Mesendoderm (in vitro differentiated cells): ENCODE measurements at places on chromosomes 7 and 10.

DNA sequence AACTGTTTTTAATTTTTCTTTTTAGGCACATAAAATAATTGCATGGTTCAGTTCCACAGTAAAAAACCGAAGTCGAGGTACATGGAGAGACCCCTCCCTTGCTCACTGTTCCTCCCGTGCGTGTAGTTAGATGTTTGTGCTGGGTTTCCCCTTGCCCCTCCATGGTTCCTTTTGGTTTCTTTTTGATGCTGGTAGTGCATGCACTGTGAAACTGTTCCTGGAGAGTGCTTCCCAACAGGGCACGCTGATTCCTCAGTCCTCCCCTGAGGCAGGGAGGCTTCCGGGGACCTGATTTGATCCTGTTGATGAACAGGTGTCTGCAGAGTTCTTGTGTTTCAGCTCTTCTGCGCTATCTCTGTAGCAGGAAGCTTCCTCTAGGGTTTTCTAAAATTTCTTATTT lies 69.5 kb downstream of the ADCY1 start:
- peaks cover 11% of the 10 kb centered on the region for H3K4me1 ChIP-seq
- H3K4me3 ChIP-seq, result no peak overlapping the region
- H3K36me3 ChIP-seq, result no peaks in the 10 kb centered on the region
- no peak for DNase-seq
- H3K27ac ChIP-seq, result no peak overlapping the region

DNA sequence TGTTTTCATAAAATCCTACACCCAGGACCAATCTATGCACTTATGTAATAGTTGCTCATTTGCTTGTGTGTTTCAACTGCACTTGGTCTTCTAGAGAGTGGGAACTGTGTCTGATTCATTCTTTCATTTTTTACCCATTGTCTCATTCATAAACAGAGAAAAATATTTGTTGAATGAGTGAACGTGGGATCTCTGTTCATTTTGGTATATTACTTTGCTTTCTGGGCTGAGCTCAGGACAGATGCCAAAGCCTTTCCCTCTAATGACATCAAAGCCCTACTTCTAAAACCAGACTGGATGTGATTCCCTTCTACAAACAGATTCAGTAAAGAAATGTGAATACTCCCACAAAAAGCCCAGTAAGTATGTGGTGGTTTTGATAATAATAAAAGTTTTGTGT lies 145.2 kb downstream of the ST7 start:
- no peak for DNase-seq
- no peaks in the 10 kb centered on the region for H3K4me1 ChIP-seq
- no peak overlapping the region for H3K4me3 ChIP-seq
- H3K36me3 ChIP-seq, result no peaks in the 10 kb centered on the region
- no peak overlapping the region for H3K27ac ChIP-seq

- no peaks in the 10 kb centered on the region for H3K36me3 ChIP-seq
- H3K4me3 ChIP-seq, result no peak overlapping the region
- H3K27ac ChIP-seq, result no peak overlapping the region
- H3K27me3 ChIP-seq, result no peaks in the 10 kb centered on the region
Observed at GRCh38 chr7:134024739-134025138, 102.4 kb upstream of the LRGUK start.

DNA sequence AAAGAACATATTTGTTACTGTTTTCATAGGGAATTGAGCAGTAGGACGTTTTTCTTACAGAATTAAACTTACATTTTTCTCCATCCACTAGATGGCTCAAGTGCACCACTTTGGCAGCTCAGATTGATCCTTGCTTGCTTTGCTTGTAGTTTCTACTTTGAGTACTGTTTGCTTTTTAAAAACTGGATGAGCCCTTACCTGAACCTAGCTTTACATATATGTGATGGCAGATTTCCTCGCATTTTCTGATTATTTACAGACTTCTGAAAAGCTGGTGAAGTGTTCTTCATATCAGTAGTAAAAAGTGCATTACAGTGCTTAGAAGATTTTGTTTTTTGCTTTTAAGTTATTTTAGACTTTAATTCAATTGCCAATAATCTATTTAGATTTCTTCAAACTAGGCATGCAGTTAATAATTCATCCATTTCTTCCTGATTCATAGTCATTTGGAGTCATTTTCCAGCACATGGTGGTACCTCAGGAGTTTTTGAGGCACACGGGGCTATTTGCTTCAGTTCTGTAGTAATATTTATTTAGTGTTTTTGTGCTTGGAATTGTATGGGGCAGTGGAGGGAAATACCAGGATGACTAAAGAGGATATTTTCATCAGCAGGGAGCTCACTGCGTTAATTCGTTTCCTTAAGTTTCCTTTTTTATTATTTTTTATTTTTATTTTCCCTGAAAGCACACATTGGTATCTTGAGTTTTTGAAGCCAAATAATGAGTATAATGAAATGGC lies 57.3 kb downstream of the MAPK8 start:
- no peaks in the 10 kb centered on the region for H3K4me1 ChIP-seq
- peak; percentile 81 for DNase-seq
- H3K36me3 ChIP-seq, result no peaks in the 10 kb centered on the region
- H3K27me3 ChIP-seq, result no peaks in the 10 kb centered on the region

GRCh38 chr10:122417667-122418066 lies 36.8 kb upstream of the ARMS2 start:
- no peaks in the 10 kb centered on the region for H3K36me3 ChIP-seq
- no peak for DNase-seq
- H3K4me1 ChIP-seq, result no peaks in the 10 kb centered on the region
- no peak overlapping the region for H3K4me3 ChIP-seq

- no peaks in the 10 kb centered on the region for H3K36me3 ChIP-seq
- H3K27me3 ChIP-seq, result no peaks in the 10 kb centered on the region
- no peaks in the 10 kb centered on the region for H3K4me1 ChIP-seq
- DNase-seq, result peak; percentile 18
Observed at GRCh38 chr10:89431977-89432376, 17.6 kb downstream of the IFIT5 start.

GRCh38 chr7:107394276-107394675 lies 75.6 kb upstream of the GPR22 start:
- H3K27me3 ChIP-seq, result no peaks in the 10 kb centered on the region
- no peak for DNase-seq
- no peak overlapping the region for H3K27ac ChIP-seq
- H3K36me3 ChIP-seq, result no peaks in the 10 kb centered on the region
- no peak overlapping the region for H3K4me3 ChIP-seq

DNA sequence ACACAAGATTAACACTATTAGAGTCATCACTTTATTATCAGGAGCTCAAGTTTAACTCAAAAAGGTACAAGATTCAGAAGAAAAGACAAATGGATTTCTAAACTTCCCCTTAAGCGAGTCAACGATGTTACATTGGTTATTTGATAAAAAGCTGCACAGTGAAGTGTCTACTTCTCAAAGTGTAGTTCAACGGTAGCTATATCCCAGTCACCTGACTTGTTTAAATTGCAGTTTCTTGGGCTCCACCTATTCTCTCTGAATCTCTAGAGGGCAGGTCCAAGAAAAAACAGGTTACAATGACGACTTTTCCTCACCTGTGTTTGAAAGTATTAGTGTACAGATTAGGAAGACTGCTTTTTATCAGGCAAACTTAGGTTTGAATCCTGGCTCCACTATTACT lies 16.6 kb downstream of the MINDY3 start:
- no peak overlapping the region for H3K27ac ChIP-seq
- no peaks in the 10 kb centered on the region for H3K27me3 ChIP-seq
- DNase-seq, result no peak
- no peak overlapping the region for H3K4me3 ChIP-seq
- H3K36me3 ChIP-seq, result no peaks in the 10 kb centered on the region
- H3K4me1 ChIP-seq, result no peaks in the 10 kb centered on the region

- no peaks in the 10 kb centered on the region for H3K4me1 ChIP-seq
- H3K27me3 ChIP-seq, result no peaks in the 10 kb centered on the region
- H3K27ac ChIP-seq, result no peak overlapping the region
- H3K4me3 ChIP-seq, result no peak overlapping the region
- DNase-seq, result peak; percentile 5
Observed at GRCh38 chr10:131146790-131147189, 164.7 kb downstream of the TCERG1L start.

GRCh38 chr7:95828824-95829790 lies 56.8 kb downstream of the DYNC1I1 start:
- no peaks in the 10 kb centered on the region for H3K27me3 ChIP-seq
- H3K4me1 ChIP-seq, result no peaks in the 10 kb centered on the region
- peak; percentile 33 for DNase-seq
- H3K27ac ChIP-seq, result no peak overlapping the region

DNA sequence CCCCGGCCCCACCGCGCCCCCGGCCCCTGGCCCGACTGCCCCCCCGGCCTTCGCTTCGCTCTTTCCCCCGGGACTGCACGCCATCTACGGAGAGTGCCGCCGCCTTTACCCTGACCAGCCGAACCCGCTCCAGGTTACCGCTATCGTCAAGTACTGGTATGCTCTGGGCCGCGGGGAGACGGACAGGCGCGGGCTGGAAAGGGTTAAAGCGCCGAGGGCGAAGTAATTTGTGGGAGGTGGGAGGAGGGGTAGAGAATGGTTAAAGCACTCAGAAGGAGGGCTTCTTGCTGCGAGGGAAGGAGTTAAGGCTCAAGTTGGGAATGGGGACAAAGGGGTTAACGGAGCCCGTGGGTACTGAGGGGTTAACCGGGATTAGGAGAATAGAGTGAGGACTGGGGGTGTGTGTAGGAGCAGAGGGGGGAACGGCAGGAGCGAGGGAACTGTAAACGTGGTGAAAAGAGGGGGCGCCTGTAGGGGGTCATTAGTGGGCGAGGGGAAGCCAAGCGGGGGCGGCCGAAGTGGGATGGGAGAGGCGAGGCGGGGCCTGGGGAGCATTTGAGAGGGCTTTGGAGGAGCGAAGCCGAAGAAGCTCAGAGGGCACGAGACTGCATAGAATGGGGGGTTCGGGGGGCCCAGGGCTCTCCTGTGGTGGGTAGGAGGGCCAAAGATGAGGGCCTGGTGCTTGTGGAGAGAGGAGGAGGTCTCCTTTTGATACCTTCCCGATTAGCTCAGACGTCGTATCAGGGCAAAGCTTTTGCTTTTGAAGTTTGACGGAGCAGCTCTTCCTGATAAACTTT lies 605 bp downstream of the SUFU start:
- H3K4me1 ChIP-seq, result peaks cover 4% of the 10 kb centered on the region
- peak overlapping the region; percentile 83 for H3K4me3 ChIP-seq
- peak; percentile 76 for DNase-seq
- H3K27me3 ChIP-seq, result no peaks in the 10 kb centered on the region
- peaks cover 3% of the 10 kb centered on the region for H3K36me3 ChIP-seq

DNA sequence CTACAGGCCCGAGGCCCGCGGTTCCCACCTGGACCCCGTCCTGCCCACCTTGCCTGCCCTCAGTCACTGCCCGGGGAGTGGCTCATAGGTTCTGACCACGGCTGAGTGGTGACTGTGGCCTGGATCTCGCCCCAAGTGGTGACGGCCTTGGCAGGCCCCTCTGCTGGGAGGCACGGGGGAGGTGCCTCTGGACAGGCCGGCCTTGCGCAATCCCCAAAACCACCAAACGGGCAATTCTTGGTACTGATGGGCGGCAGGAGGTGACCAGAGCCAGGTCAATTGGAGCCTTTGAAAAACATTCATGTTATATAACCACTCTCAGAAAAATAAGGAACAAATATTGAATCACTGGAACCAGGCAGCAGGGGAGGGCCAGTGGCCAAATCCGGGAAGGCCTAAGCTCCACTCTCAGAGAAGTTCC lies 83.4 kb downstream of the PRKAG2 start:
- peaks cover 9% of the 10 kb centered on the region for H3K4me1 ChIP-seq
- no peak for DNase-seq
- H3K27ac ChIP-seq, result no peak overlapping the region
- H3K4me3 ChIP-seq, result no peak overlapping the region

GRCh38 chr7:14834883-14835282 lies 67.7 kb downstream of the DGKB start:
- no peak overlapping the region for H3K4me3 ChIP-seq
- no peaks in the 10 kb centered on the region for H3K36me3 ChIP-seq
- H3K4me1 ChIP-seq, result peaks cover 5% of the 10 kb centered on the region
- DNase-seq, result no peak

- H3K36me3 ChIP-seq, result no peaks in the 10 kb centered on the region
- H3K4me1 ChIP-seq, result no peaks in the 10 kb centered on the region
- no peak for DNase-seq
- no peak overlapping the region for H3K27ac ChIP-seq
- no peaks in the 10 kb centered on the region for H3K27me3 ChIP-seq
- no peak overlapping the region for H3K4me3 ChIP-seq
Observed at GRCh38 chr10:24177636-24178035, 31.3 kb upstream of the KIAA1217 start.

- H3K4me1 ChIP-seq, result no peaks in the 10 kb centered on the region
- no peak for DNase-seq
- H3K27ac ChIP-seq, result no peak overlapping the region
- H3K27me3 ChIP-seq, result no peaks in the 10 kb centered on the region
- no peaks in the 10 kb centered on the region for H3K36me3 ChIP-seq
Observed at GRCh38 chr10:59944339-59944935, 38.1 kb upstream of the CCDC6 start.

DNA sequence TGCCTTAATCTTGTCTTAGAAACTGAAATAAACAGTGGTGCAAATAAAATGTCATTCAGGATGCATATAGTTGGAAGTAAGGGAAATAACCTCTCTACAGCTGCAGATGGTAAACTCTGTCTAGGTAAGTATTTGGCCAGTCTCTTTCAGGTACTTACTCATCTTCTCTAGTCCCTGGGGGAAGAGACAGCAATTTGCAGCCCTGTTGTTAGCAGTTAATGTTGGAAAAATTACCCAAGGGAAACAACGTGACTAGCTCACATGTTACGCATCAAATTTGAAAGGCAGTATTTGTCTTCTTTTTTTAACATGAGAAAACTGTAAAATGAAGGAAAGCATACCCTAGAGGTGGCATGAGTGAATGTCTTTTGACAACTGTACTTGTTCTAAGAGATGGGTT lies 3.2 kb upstream of the HUS1 start:
- H3K4me1 ChIP-seq, result peaks cover 3% of the 10 kb centered on the region
- H3K27me3 ChIP-seq, result no peaks in the 10 kb centered on the region
- H3K4me3 ChIP-seq, result no peak overlapping the region
- no peak for DNase-seq
- H3K36me3 ChIP-seq, result no peaks in the 10 kb centered on the region

DNA sequence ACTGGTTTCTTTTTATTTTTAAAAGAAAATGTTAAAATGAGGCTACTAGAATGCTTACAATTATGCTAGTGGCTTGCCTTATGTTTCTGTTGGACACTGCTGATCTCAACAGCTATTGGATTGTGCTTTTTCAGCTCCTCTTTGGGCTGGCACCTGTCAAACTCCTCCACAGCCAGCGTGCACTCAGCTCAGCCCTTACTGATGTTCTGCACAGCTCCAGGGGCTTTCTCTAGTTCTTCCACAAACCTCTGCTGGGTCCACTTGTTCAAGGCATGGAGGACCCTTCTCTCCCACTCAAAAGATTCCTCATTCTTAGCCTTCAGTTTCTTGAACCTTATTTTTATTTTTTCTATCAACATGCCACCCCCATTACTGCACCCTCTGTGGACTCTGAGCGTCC lies 96.0 kb downstream of the VIPR2 start:
- no peaks in the 10 kb centered on the region for H3K4me1 ChIP-seq
- no peak overlapping the region for H3K4me3 ChIP-seq
- no peak for DNase-seq

DNA sequence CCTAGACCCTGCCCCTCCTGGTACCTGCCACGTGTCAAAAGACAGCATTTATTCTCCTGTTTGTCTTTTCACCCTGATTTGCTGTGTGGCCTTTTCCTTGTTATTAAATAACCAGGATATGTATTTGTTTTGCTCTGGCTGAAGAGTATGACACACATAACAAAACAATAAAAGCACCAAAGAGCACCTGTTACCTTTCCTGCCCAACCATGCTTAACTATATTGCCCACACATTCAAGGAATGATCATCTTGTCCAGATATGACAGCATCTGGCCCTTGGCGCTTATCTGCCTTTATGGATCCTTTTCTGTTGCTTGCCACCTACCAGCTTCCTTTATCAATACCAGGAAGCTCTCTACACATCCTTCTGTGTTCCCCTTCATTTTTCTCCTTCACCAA lies 357.7 kb downstream of the FGFR2 start:
- H3K27ac ChIP-seq, result no peak overlapping the region
- H3K4me3 ChIP-seq, result no peak overlapping the region
- no peaks in the 10 kb centered on the region for H3K27me3 ChIP-seq
